Small intestine (tissue), 16 donors: ENCODE measurements at places on chromosomes 6 and 20. TPM values are rescaled to one million over a fixed set of nuclear protein-coding genes. Genes with fewer than 3 reads are reported as not detected.

The TMEM244 gene
- polyA plus RNA-seq: not detected

The ZNF391 gene
- polyA plus RNA-seq: 5.1 TPM

The HLA-DQA1 gene
- polyA plus RNA-seq: 54.9 TPM

The PREX1 gene
- polyA plus RNA-seq: 9.9 TPM

The ZNF334 gene
- 0.89 TPM for polyA plus RNA-seq

The E2F1 gene
- 2.2 TPM for polyA plus RNA-seq

The SGK2 gene
- 81.9 TPM for polyA plus RNA-seq

The KIAA1755 gene
- polyA plus RNA-seq: 1.4 TPM

The PRSS16 gene
- polyA plus RNA-seq: 31.6 TPM

The COL21A1 gene
- not detected for polyA plus RNA-seq

The LHFPL5 gene
- 0.12 TPM for polyA plus RNA-seq

The OR12D3 gene
- not detected for polyA plus RNA-seq

The PTCRA gene
- polyA plus RNA-seq: 0.06 TPM

The PARD6B gene
- polyA plus RNA-seq: 8.9 TPM

The VGLL2 gene
- not detected for polyA plus RNA-seq

The SCAF8 gene
- polyA plus RNA-seq: 10.1 TPM

The NCOA5 gene
- polyA plus RNA-seq: 16.2 TPM

The SIRPD gene
- not detected for polyA plus RNA-seq

The LRFN2 gene
- not detected for polyA plus RNA-seq

The RBPJL gene
- 0.04 TPM for polyA plus RNA-seq

The THEMIS gene
- 0.84 TPM for polyA plus RNA-seq

The SPO11 gene
- polyA plus RNA-seq: not detected

The SNPH gene
- 3.2 TPM for polyA plus RNA-seq

The TCFL5 gene
- polyA plus RNA-seq: 4.5 TPM

The C6orf15 gene
- polyA plus RNA-seq: not detected

The SMIM28 gene
- polyA plus RNA-seq: not detected

The PAX1 gene
- not detected for polyA plus RNA-seq

The COL12A1 gene
- polyA plus RNA-seq: 13.2 TPM

The MLN gene
- polyA plus RNA-seq: 136 TPM

The RSPO4 gene
- polyA plus RNA-seq: not detected

The PPP1R3G gene
- polyA plus RNA-seq: 4.1 TPM

The ANKEF1 gene
- polyA plus RNA-seq: 6.5 TPM

The TCP11 gene
- polyA plus RNA-seq: 0.03 TPM

The SUMO4 gene
- not detected for polyA plus RNA-seq

The KDM1B gene
- polyA plus RNA-seq: 10.1 TPM

The HAO1 gene
- not detected for polyA plus RNA-seq

The GSS gene
- 17.4 TPM for polyA plus RNA-seq

The MRS2 gene
- polyA plus RNA-seq: 18.2 TPM

The POPDC3 gene
- 0.54 TPM for polyA plus RNA-seq

The DPM1 gene
- polyA plus RNA-seq: 52.9 TPM

The CCR6 gene
- polyA plus RNA-seq: 0.89 TPM

The RIMS4 gene
- not detected for polyA plus RNA-seq
